Central memory CD4-positive, alpha-beta T cell (primary cell): ENCODE measurements at places on chromosomes 12 and 14.
A peak's percentile ranks its signal among the peaks of the same experiment; 100 is the strongest.

GRCh38 chr14:54768501-54769129 is 134.0 kb downstream of the GCH1 start:
- no peak for DNase-seq

- no peak for DNase-seq
Observed at GRCh38 chr12:50197297-50197727, 30.1 kb upstream of the CERS5 start.

DNA sequence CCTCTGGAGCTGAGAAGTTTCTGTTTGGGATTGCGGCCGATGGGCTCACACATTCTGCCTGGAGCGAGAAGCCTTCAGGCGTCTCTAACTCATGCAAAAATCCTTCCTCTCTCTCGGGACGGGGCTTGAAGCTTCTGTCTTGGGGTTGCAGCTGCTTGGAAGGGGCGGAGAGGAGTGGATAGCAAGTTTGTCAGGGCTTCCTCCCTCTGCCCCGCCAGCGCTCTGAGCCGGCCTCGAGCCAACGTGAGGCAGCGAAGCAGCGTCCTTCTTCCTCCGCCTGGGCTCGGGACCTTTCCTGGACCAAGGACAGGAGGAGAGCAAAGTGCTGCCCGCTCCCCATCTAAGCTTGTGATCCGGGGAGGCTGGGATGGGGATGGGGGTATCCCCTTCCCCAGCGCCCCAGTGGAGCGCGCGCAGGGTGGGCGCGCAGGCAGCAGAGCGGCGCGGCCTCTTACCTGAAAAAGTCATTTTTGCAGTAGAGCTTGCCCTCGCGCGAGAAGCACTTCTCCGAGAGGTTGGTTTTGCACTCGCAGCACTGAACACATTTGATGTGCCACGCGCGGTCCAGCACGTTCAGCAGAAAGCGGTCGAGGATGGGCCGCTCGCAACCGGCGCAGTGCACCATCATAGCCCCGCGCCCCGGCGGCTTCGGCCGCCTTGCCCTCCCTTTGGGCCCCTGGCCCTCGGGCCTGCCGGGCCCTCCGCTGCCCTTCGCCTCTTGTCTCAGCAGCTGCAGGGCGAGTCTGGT is 626 bp downstream of the LHX5 start:
- no peak for DNase-seq

GRCh38 chr12:119988472-119989360 is at the start of gene BICDL1:
Gene BICDL1, plus strand, starts transcription at chr12:119989236. Its CDS starts 633 bp downstream, at chr12:119989869.
- DNase-seq = peak; percentile 99

- no peak for DNase-seq
Observed at GRCh38 chr12:25276199-25276937, 25.6 kb upstream of the KRAS start.

DNA sequence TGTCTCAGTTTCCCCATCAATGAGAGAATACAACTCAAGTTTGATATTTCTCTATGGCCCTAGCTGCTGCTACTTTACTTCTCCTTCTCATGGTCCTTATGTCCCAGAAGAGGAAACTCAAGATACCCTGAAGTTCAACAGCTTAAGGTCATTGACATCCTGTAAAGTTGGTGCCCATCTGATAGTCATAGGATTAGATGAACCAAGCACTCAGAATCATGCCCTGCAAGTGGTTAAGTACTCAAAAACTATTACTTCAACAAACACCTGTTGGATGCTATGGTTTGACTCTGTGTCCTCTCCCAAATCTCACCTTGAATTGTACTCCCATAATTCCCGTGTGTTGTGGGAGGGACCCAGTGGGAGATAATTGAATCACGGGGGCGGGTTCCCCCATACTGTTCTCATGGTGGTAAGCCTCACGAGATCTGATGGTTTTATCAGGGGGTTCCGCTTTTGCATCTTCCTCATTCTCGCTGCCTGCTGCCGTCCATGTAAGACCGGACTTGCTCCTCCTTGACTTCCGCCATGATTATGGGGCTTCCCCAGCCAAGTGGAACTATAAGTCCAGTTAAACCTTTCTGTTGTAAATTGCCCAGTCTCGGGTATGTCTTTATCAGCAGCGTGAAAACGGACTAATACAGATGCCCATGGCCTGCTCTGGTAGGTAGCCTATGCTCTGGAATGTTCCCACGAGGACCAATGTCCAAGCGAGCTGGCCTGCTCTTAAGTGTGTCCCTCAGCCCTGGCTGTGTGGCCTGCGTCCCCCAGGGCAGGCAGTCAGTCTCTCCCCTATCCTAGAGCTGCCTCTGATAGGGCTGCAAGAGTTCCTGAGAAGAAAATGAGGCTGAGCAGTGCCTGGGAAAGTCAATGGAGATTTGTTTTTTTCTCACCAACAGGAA is 18.1 kb downstream of the CAMKK2 start:
- no peak for DNase-seq

DNA sequence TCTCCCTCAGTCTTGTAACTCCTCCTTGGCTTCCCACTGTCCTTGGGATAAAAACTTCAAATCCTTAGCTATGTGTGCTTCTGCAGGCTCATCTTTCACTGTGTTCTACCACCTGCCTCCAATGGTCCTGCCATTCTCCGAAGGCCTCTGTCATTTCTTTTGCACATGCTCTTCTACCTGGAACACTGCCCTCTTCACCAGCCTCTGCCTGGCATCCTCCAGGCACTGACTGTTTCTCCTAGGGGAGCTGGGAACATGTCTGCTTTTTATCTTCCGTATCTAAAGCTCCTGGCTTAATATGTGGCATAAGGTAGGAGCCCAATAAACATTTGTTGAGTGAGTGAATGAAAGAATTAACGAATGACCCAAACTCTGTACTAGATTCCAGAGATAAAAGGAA is 603.3 kb upstream of the TMEM132C start:
- DNase-seq = no peak

DNA sequence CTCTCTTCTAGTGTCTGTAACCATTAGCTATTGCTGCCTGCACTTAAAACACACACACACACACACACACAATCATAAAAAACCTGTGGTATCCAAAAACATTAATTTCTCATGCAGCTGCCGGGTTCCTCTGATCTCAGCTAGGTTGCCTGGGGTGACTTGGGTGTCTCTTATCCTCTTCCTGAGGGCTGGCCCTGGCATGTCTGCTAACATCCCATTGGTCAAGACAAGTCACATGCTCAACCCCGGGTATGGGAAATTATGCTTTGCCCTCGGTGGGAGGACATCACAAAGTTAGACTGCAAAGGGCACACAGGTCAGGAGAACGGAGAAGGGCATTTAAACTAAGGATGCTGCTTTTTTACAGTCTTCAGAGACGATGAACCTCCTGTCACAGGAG is 55.7 kb downstream of the TRPV4 start:
- DNase-seq = peak; percentile 26

GRCh38 chr14:104296388-104297312 is 158.3 kb downstream of the KIF26A start:
- DNase-seq = no peak

DNA sequence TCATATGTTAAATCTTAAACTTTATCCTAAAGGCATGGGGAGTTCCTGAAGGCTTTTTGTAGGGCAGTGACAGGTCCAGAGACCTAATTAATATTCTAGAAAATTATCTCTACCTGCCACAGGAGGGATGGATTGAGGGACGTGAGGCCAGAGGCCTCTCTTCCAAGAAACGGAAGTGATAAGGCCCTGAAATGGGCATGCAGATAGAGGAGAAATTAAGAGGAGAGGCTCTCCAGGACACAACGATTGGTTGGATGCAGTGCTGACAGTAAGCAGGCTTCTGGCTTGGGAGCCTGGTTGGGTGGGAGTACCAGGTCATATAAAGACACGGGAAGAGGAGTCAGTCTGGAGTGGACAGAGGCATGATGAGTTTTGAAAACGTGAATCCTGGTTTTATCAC is 3.1 kb upstream of the BORCS5 start:
- no peak for DNase-seq

DNA sequence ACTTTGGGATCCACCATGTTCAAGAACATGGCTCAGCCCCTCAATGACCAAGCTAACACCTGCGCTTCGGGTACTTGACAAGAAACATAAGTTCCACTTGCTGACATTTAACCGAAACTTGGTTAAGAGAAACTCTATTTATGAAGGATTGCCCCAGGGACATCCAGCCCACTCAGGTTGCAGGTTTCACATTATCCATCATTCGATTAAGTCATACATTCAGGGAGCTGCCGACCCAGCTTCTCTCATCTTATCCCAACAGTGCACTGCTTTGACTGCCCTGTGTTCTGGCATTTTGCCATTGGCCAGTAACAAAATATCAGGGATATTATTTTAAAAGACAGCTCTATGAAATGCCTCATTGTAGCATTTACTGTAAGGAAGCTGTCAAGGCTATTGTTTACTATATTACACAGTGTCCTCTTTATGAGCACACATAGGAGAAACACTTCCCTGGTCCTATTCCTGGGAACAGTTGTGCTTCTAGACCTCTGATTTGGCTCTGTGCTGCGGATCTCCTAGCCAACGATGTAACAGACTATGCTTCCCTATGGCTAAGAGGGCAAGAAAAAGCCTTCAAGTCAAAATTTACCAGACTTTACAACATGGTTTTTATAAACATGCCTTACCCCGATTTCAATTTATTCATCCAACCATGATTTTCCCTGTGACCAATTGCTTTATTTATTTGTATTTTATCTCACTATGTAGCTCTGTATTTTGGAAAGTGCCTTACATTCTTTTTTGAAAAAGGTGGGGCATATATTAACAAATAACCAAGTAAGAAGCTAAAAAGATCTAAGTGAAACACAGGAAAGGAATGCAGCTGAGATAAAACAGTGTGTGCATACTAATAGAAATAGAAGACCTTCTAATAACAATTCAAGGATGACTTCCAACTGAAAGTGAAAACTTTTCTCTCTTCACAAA is 109.3 kb downstream of the ITPR2 start:
- no peak for DNase-seq

GRCh38 chr12:738712-739111 is 13.7 kb upstream of the WNK1 start:
- DNase-seq = no peak

DNA sequence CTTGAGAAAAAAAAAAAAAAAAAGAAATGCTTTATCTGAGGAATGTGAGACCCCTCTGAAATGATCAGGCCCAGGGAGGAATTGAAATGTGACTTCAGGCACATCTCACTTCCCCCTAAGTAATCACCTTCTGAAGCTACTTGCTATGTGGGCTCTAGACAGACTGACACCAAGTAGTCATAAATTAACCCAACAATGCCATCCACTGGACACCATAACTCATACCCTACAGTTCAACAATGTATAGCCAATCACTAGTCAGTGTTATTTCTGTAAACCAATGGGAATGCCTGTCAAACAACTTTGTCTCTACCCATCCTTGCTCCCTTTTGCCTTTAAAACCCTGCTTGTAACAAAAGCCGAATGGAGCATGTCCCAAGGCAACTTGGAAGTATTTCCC is 182.7 kb upstream of the TMPO start:
- DNase-seq = no peak
